Forelimb muscle (tissue), 1 donor: ENCODE measurements at places on chromosomes 2 and 18. TPM values are rescaled to one million over a fixed set of nuclear protein-coding genes. Genes with fewer than 3 reads are reported as not detected.

RFTN2 gene
- polyA plus RNA-seq: 15.2 TPM

ITPRIPL1 gene
- 3.0 TPM for polyA plus RNA-seq

KCTD18 gene
- 10.3 TPM for polyA plus RNA-seq

FAM161A gene
- polyA plus RNA-seq: 13.3 TPM

PROM2 gene
- 1.5 TPM for polyA plus RNA-seq

TUBB6 gene
- polyA plus RNA-seq: 224 TPM

DNMT3A gene
- polyA plus RNA-seq: 52.6 TPM

RPRM gene
- polyA plus RNA-seq: 1.9 TPM

SOX11 gene
- polyA plus RNA-seq: 26.1 TPM

NEU2 gene
- not detected for polyA plus RNA-seq

AQP12A gene
- polyA plus RNA-seq: 0.76 TPM

MRPS9 gene
- polyA plus RNA-seq: 28.3 TPM

TRIM54 gene
- 105 TPM for polyA plus RNA-seq

ZNF396 gene
- 0.96 TPM for polyA plus RNA-seq

CSRNP3 gene
- polyA plus RNA-seq: 9.4 TPM

ELMOD3 gene
- 15.5 TPM for polyA plus RNA-seq

CKAP2L gene
- 6.4 TPM for polyA plus RNA-seq

TMEM169 gene
- polyA plus RNA-seq: 4.5 TPM

CDH2 gene
- polyA plus RNA-seq: 4.4 TPM

CHST10 gene
- polyA plus RNA-seq: 11.0 TPM

RBM45 gene
- polyA plus RNA-seq: 11.0 TPM

HYCC2 gene
- 8.5 TPM for polyA plus RNA-seq

C18orf32 gene
- polyA plus RNA-seq: 13.3 TPM

CD226 gene
- polyA plus RNA-seq: 0.67 TPM

ST8SIA3 gene
- polyA plus RNA-seq: not detected

DPYSL5 gene
- 19.1 TPM for polyA plus RNA-seq

MFSD2B gene
- polyA plus RNA-seq: 2.6 TPM

SPIRE1 gene
- 12.7 TPM for polyA plus RNA-seq

KCNG3 gene
- not detected for polyA plus RNA-seq

ATP6V1B1 gene
- 2.1 TPM for polyA plus RNA-seq

IL36B gene
- polyA plus RNA-seq: not detected

MPHOSPH10 gene
- polyA plus RNA-seq: 29.2 TPM

SKOR2 gene
- not detected for polyA plus RNA-seq

RNMT gene
- polyA plus RNA-seq: 33.6 TPM

PTCD3 gene
- 72.3 TPM for polyA plus RNA-seq

UGT1A8 gene
- polyA plus RNA-seq: not detected

FBXO48 gene
- polyA plus RNA-seq: 1.6 TPM

SPHKAP gene
- 29.8 TPM for polyA plus RNA-seq
